RWPE2 (cell line): ENCODE measurements at places on chromosomes 5 and 9.

- no peak for DNase-seq
Observed at GRCh38 chr5:105554568-105555169, 1992.1 kb upstream of the NUDT12 start.

- no peak for DNase-seq
Observed at GRCh38 chr9:105836936-105837660, 142.8 kb downstream of the TMEM38B start.

- no peak for DNase-seq
Observed at GRCh38 chr5:129069292-129069691, 25.3 kb upstream of the ISOC1 start.

DNA sequence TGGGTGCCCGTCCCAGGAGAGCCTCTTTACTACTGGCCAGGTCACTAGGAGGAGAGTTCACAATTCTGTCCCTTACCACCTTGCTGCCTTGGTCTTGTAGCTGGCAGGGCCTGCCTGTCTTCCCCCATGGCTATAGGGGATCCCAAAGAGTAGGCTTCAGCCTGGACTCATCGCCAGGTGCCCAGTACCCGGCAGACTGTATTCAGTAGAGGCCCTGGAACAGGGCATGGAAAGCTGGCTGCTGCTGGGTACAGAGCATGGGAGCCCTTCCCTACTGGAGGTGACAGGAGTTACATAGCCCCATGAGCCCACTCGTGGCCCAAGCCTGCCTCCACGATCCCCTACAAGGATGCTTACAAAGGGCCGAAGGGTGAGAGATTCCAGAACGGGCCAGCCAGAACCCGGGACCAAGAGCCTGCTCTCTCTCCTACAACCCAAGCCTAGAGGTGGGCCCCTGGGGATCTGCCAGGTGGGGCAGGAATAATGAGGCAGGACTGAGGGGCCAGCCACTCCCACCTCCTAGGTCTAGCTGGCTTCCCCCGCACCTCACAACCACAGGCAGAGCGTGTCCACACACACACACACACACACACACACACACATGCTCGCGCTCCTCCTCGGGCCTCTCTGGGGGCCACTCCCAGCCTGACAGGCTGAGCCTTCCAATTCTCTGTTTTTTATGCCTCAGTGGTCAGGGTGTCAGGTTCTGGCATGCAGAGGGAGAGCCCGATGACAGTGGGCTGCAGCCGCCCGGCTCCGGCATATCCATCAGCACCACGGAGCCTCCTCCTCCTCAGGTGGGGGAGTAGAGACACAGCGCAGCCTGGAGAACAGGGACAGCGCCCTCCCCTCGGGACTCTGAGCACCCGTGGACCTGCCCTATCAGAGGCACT, 186.0 kb downstream of the PAX5 start:
- no peak for DNase-seq

- no peak for DNase-seq
Observed at GRCh38 chr5:78367318-78367991, 7.0 kb downstream of the SCAMP1 start.
